ENCODE measurements at places on chromosomes 11 and 22. TPM values are rescaled to one million over a fixed set of nuclear protein-coding genes. Genes with fewer than 3 reads are reported as not detected.

The PRDX5 gene
- 331 TPM for total RNA-seq

The SCARF2 gene
- total RNA-seq = 0.48 TPM

The FBLN1 gene
- 39.5 TPM for total RNA-seq

The TEX54 gene
- not detected for total RNA-seq

The MIAT gene
- 1.1 TPM for total RNA-seq

The GLYAT gene
- total RNA-seq = not detected

The MAPK8IP1 gene
- 1.1 TPM for total RNA-seq

The ABCC8 gene
- total RNA-seq = not detected

The AGBL2 gene
- total RNA-seq = 1.1 TPM

The SCGB1C1 gene
- not detected for total RNA-seq

The HEPN1 gene
- not detected for total RNA-seq

The GLYATL2 gene
- 1.6 TPM for total RNA-seq

The NADSYN1 gene
- total RNA-seq = 67.7 TPM

The FAM118B gene
- 6.6 TPM for total RNA-seq

The CELF1 gene
- total RNA-seq = 63.7 TPM

The MYBPC3 gene
- not detected for total RNA-seq

The BCO2 gene
- 5.7 TPM for total RNA-seq

The OR51B2 gene
- total RNA-seq = not detected

The PKP3 gene
- total RNA-seq = 359 TPM

The SHISA8 gene
- total RNA-seq = 0.16 TPM

The SERPIND1 gene
- 0.08 TPM for total RNA-seq

The WT1 gene
- total RNA-seq = not detected

The TCN1 gene
- total RNA-seq = 45.8 TPM

The SLC22A6 gene
- total RNA-seq = not detected

The KRTAP5-3 gene
- total RNA-seq = not detected

The FGF19 gene
- total RNA-seq = not detected
